ENCODE measurements at places on chromosomes 13 and 19.

- no peak for DNase-seq
Measured at GRCh38 chr13:101845245-101846020, 393.0 kb downstream of the ITGBL1 start.

- no peak for DNase-seq
Measured at GRCh38 chr13:27500806-27501534, 50.6 kb upstream of the MTIF3 start.

- peak; percentile 50 for DNase-seq
Measured at GRCh38 chr19:47280183-47280797, 5.6 kb downstream of the INAFM1 start.

DNA sequence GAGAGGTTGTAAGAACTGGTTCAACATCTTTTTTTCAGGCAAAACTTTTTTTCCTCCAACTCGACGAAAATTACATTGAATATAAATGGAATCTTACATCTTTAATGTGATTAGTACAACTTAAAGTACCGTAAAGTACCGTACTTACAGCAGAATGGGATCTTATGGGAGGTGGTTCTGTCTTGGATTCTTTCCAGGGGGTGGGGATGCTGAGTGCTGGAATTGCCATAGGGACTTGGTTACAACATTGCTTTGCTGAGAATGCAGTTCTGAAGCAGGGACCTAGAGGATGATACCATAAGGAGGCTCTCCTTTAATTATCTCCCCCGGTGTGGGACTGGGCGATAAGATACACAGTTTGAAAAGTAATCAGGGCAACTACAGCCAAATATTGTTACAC is 186.4 kb downstream of the KLF5 start:
- DNase-seq, result no peak

GRCh38 chr19:10946958-10947657 is 13.7 kb upstream of the SMARCA4 start:
- DNase-seq, result no peak

DNA sequence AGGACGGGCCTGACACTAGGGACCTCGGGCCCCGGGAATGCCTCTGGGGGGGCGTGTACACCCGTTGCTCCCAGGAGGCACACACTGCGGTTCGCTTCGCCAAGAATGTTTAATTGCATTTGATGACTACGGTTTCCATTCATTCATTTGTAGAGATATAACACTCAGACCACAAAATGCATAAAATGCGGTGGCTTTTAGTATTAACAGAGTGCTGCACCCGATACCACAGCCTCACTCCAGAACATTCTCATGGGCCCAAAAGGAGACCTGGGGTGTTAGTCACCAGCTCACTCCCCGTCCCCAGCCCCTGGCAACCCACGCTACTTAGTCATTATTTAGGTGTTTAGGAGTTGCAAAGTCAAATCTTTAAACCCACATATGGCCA is 21.8 kb downstream of the HCN2 start:
- no peak for DNase-seq

DNA sequence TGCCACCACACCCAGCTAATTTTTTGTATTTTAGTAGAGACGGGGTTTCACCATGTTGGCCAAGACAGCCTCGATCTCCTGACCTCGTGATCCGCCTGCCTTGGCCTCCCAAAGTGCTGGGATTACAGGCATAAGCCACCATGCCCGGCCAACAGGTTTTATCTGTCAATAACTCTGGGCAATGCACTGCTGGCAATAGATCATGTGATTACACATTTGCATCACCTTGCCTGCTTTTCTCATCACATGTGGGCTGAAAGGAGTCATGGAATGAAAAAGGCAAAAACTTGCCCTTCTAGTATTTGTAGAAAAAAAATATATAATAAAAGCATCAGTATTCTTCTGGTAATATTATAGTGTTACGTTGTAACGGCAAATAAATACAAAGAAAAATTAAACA is 164.5 kb downstream of the NHLRC3 start:
- DNase-seq, result no peak

GRCh38 chr19:49499030-49499670 is 2.9 kb downstream of the RPS11 start:
- no peak for DNase-seq

DNA sequence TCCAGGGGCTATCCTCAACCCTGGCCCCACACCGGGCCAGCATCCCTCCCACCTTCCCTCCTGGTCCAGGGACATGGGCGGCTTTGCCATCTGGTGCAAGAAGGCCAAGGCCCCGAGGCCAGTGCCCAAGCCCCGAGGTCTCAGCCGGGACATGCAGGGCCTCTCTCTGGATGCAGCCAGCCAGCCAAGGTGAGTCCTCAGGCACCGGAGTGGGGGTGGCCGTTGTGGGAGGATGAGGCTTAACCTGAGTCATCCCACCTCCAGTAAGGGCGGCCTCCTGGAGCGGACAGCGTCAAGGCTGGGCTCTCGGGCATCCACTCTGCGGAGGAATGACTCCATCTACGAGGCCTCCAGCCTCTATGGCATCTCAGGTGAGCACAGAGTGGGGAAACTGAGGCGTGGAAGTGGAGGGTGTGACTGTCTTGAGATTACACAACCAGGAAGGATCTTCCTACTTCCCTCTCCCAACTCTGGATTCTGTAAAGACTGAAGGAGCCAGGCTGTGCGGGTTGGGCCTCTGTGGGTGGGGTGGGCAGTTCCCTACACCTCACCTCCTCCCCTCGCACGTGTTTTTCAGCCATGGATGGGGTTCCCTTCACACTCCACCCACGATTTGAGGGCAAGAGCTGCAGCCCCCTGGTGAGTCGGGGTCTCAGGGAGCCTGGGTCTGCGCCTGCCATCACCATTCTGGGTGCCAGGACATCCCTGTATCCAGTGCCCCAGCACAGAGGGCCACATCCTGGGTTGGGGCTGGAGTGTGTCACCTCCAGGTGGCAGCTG is 3.8 kb downstream of the MVB12A start:
- DNase-seq, result no peak

- DNase-seq, result no peak
Measured at GRCh38 chr19:16678498-16678897, 17.6 kb downstream of the TMEM38A start.

- DNase-seq, result no peak
Measured at GRCh38 chr13:32632343-32632909, 46.2 kb downstream of the PDS5B start.

Measured in GM13976 (cell line).